ENCODE measurements at places on chromosomes 5 and 9.

- no peak for DNase-seq
Measured at GRCh38 chr9:136604823-136605525, 57.7 kb upstream of the EGFL7 start.

DNA sequence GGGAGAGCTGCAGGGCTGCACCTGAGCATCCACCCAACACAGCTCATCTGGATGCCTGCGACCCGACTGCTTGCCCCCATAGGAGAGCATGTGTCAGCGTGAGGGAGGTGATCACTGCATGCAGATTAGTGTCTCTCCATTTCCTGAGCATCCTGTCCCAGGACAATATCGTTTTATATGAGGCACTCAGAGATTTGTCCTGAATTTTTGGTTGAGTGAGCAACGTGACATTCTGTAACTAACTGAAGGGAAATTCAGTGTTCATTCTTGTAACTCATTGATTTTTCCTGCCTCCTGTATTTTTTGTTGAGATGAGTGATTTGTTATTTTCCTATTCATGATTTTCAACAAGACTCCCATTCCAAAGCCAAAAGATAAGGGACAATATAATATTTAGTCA is 20.7 kb upstream of the ANKRD34B start:
- DNase-seq = no peak

DNA sequence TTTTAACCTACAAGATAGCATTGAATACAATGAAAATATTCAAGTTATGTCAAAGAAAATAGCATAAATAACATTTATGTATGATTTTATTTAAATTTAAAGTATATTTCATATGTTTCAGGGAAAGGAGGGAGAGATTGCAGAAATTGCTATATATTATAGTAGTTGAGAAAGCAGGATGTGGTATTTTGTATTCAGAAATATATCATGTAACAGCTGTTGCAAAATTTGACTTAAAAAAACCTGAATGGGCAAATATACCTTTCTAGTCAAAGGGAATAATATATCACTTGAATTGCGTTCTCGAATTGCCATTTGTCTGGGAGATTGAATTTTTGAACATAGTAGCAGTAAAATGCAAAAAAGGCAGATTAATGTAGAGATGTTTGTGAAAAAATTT is 80.6 kb downstream of the PAM start:
- no peak for DNase-seq

DNA sequence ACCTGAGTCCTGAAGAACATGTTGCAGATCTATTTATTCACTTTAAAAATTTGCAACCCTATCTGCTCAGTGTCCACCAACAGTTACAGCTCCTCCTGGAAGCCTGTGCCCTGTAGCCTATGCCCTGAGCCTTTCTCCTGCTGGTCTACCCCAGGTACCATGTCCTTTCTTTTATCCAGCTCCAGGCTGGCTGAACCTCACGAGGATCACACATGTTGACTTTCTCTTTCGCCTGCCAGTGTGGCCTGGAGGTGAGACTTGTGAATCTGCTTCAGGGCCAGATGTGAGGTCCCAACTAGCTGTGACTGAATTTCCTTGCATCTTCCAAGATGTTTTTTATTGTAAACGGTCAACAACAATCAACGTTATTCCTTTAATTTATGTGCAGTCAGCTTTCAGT is 70.7 kb downstream of the GDNF start:
- DNase-seq = no peak

GRCh38 chr9:99660191-99660636 is 161.5 kb upstream of the NR4A3 start:
- DNase-seq = no peak

DNA sequence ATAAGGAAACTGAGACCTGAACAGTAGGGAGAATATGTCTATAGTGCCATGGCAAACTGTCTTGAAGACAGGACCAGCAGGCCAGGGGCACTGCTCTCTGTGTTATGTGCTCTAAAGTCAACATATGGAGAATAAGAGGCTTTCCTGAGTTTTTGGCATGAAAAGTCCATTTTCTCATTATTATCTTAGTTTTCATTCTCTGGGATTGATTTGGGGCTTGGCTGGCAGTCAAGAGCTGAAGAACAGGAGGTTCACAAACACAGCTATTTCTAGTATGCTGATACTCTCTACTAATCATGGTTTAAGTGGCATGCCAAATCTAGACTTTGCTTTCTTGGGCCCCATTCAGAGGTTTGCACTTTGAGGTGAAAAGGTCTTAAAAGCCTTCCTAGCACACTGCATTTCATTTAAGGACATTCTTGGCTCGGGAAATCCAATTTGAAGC is 404.4 kb downstream of the ZNF608 start:
- no peak for DNase-seq

Data from ELR (cell line).